ENCODE measurements at places on chromosomes 3 and 15.

- DNase-seq: no peak
Observed at GRCh38 chr3:71088019-71088708, 495.4 kb downstream of the FOXP1 start.

GRCh38 chr3:42831321-42831713, 22.1 kb downstream of the ACKR2 start:
- peak; percentile 70 for DNase-seq

DNA sequence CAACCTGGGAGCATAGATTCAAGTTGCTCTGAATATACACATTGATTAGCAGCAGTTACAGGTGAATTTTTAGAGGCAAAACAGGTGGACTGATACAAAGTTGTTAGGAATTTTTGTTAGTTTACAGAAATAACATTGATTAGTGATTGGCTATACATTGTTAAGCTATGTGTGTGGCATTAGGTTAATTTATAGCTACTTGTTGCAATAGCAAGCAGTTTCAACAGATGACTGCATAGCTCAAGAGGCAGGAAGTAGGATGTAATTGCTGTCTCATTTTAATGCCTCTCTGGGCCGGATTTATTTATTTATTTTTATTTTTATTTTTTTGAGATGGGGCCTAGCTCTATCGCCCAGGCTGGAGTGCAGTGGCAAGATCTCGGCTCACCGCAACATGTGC, 99.7 kb downstream of the TCF12 start:
- no peak for DNase-seq

- DNase-seq: no peak
Observed at GRCh38 chr3:132870541-132870940, 148.3 kb upstream of the NPHP3 start.

GRCh38 chr15:83848315-83849050, 194.6 kb downstream of the ADAMTSL3 start:
- DNase-seq: no peak

DNA sequence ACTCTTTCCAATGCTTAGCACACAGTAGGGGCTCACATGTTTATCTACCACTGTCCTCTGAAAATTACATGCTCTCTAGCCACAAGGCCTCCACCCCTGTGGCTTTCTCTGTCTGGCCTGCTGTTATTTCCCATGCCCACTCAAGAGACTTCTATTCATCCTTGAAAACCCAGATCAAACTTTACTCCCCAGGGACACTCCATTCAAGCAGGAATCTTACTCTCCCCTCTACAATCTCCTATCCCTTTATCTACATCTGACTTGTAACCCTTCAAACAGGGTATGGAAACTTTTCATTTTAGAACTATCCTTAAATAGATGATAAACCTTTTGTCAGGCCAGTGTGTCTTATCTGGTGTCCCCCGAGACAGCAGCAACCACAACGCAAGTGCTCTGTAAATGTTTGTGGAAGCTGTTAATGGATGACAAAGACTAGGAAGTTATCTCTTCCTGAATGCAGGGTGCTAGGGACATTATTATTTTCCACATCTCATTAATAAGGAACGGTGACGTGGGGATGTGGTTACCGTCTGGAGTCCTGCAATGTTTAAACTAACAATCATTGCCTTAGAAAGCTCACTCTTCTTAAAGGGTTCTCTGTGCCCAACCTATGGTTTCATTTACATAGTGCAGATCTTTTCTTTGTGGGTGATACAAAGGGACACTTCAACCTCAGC, 322.3 kb downstream of the ARRDC4 start:
- DNase-seq: no peak

GRCh38 chr15:74317820-74318375, 49.5 kb downstream of the CYP11A1 start:
- no peak for DNase-seq

DNA sequence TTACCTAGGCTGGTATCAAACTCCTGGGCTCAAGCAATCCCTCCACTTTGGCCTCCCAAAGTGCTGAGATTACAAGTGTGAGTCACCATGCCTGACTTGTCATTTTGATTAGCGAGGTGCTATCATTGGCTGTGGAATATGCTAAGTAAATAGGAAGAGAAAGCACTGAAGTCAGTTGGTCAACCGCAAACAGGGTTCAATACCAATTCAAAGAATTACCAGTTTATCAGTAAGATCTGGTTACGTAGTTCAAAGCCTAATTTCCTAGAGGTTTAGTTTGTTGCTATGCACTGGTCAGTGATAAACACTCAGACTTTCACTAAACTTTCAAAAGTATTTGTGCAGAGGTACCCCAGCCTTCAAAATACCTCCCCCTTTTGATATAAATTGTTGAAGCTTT, 29.5 kb downstream of the GLB1 start:
- no peak for DNase-seq

DNA sequence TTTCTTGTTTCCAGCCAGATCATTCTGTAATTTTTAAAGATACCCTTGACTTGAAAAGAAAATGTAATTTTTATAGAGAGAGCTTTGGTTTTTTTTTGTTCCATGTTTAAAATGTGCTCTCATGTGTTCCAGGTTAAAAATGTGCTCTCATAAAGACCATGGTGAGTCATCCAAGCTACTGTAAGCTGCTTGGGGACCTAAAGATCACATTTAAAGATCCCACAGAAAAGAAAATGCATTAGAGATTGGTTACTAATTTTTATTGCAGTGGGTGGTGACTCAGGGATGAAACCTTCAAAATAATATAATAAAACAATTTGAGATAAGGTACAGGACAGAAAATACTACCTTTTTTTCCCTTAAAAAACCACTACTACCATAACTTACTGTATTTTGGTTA, 11.0 kb downstream of the TCF12 start:
- no peak for DNase-seq

DNA sequence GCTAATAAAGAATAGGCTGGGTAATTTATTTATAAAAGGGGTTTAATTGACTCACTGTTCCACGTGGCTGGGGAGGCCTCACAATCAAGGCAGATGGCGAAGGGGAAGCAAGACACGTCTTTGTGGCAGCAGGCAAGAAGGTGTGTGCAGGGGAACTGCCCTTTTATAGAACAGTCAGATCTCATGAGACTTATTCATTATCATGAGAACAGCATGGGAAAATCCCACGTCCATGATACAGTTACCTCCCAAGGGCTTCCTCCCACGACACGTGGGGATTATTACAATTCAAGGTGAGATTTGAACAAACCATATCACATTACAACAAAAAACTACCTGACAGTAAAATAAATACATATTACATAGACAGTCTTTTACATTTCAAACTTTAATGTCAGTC, 414.9 kb downstream of the NAALADL2 start:
- no peak for DNase-seq

GRCh38 chr15:80841541-80841940, 62.4 kb downstream of the CEMIP start:
- no peak for DNase-seq

GRCh38 chr15:75583701-75584100, 4.6 kb upstream of the PTPN9 start:
- no peak for DNase-seq

DNA sequence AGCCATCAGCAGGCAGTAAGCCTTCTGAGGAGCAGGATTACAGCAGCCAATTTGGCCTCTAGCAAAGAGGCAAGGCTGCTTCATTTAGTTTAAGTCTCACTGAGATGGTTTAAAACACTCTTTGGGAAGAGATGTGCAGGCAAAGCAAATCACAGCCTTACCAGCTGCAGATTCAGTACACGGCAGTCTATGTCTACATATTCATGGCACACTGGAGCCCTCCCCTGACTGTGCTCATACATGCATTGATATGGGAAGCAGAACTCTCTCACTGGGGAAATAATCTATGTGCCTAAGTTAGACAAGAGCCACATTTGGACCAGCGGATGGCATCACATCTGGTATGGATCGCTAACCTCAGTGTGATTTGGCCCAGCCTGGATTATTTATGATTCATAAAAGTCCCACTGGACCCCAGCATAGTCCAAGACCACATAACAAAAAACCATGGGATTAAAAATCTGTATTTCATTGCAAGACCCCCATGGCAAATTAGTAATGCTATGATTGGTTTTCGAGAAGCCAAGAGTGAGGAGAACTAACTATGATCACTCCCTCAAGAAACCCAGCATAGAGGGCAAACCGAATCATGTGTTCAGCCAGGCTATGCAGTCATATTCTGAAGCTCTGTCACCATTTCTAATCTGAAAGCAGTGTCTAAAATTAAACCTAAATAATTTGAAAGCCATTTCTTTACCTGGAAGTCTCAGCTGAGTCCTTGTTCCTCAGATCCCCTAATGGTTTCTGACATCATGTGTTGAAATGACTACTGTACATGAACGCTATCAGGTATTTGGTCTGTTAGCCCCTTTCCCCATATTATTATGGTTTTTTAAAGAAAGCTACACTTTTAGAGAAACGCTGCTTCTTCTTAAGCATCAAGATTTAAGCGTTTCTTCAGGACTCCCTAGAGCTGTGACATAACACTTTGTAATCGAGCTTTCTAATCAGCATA, 1.2 kb downstream of the PRICKLE2 start:
- no peak for DNase-seq

- DNase-seq: no peak
Observed at GRCh38 chr3:37237252-37237651, 62.9 kb upstream of the LRRFIP2 start.

GRCh38 chr3:190041333-190042041, 79.2 kb downstream of the P3H2 start:
- no peak for DNase-seq

- peak; percentile 47 for DNase-seq
Observed at GRCh38 chr15:70248116-70249025, 150.7 kb upstream of the TLE3 start.

DNA sequence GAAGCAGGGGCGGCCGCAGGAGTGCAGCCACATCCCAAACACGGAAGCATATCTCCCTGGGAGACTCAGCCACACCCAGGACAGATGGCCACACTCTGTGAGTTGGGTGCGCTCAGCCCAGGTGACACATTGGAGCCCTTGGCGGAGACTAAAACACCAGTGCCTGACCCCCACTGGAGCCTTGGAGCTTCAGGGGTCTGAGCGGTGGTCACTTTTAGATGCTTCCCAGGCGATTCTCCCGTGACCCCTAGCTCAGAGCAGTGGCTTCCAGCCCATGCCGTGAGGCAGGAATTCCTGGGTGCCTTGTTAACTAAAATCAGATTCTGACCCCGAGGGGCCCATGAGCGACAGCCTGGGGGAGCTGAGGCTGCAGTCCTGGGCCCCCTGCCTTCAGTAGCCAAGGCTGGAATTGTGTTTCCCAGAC, 54.5 kb downstream of the PLXNA1 start:
- no peak for DNase-seq

DNA sequence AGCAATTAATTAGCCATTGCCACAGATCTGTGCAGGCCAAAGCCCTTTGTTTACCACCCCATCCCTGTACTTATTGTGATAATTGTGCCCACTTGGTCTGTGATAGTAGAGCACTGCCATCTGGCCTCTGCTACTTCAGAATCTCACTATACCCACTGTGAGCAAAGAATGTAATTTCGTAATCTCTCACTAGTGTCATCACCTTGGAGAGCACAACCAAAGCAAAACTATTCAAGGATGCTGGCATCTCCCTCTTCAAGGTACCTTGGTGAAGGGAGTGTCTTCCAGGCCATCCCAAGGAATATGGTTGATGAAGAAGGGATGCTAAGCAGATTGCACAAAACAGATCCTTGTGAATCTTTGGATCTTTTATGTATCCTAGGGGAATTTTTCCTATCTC, 34.7 kb upstream of the NOX5 start:
- DNase-seq: no peak

- DNase-seq: no peak
Observed at GRCh38 chr3:67661089-67661488, 6.7 kb upstream of the SUCLG2 start.

DNA sequence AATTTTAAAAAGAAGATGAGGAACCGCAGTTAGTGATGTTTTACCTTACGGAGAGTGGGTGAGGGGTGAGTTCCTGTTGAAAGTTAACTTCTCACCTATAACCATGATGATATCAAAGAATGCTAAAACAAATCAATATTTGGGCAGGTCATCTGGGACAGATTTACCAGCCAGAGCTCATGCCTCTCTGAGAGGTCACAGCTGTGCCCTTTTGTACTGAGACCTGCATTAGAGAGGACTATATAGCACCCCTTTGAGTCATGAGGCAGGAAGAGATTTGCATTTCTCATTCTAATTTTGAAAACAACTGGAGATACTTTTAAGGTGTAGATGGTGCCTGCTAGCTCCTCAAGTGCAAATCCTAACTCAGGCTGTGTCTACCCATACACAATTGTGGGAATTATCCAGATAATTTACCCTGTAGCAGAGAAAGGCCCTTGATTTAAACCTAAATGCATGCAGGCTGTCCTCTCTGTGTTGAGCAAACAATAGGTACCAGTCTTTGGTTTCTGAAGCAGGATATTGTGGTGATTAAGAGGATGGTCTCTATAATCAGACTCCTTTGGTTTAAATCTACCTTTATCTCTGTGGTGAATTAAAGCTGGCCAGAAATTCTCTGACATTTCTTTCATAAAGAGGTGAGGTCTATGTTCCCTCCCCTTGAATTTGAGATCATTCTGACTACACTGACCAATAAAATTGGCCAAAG, 5.8 kb upstream of the TM4SF4 start:
- peak; percentile 68 for DNase-seq

DNA sequence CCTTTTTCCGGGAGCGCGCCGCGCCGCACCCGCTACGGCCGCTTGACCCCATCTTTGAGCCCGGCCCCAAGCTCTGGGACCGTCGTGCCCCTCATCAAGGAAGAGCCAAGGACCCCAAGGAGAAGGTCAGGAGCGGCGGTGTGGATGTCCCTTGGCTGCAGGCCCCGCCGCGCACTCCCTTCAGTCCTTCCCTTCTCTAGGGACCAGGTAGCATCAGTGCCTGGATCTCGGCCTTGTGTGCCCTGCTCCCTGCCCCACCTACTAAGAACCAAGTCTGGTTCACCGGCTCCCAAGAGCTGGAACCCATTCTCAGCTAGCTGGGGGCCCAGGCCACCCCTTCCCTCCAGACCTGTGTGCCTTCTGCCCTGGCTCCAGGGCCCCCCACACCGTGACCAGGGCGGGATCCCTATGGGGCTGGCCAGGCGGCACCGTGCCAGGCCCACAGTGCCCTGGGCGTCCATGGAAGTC, 69.3 kb upstream of the CGNL1 start:
- peak; percentile 36 for DNase-seq

DNA sequence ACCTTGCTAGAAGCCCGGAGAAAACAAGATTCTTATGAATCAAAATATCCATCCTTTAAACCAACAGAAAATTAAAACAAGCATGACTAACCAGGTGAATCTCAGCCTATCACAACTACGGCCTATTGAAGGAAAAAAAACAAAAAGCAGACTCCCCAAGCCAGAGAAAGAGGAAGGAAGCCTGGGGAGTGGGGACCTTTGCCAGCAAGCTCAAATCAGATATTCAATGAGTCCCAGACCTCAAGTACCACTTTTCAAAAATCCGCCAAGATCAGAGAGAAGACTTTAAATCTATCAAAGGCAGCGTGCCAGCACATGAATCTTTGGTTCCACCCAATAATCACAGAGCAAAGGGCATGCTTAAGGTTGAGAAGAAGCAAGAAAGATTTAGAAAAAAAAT, 253.8 kb downstream of the NTRK3 start:
- no peak for DNase-seq

GRCh38 chr15:33138000-33138399, 56.5 kb downstream of the FMN1 start:
- DNase-seq: no peak

DNA sequence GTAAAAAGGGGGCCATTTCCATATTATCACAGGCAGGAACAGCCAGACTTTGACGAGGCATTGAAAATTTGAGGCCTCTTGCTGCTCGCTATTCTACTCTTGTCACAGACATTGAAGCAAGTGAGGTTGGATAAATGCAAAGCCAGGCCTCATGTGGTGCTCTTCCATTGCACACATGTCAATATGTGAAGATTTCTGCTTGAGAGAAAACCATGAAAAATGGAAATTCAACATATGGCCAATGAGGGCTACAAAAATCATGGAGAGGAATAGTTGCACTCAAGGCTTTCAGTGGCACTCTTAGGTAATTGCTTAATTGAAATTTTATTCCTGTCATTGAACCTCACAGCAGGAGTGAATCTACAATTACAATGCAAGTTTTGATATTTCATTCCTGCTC, 185.6 kb upstream of the MBNL1 start:
- DNase-seq: no peak

Data from pancreas (tissue), 10 donors.